ENCODE measurements at places on chromosomes 13 and 19.

- no peak overlapping the region for H3K27ac ChIP-seq
- no peaks in the 10 kb centered on the region for H3K36me3 ChIP-seq
- no peaks in the 10 kb centered on the region for H3K27me3 ChIP-seq
- H3K4me1 ChIP-seq: no peaks in the 10 kb centered on the region
Observed at GRCh38 chr13:109918179-109918711, 131.9 kb upstream of the IRS2 start.

- H3K27me3 ChIP-seq: no peaks in the 10 kb centered on the region
- no peak for DNase-seq
- no peak overlapping the region for H3K27ac ChIP-seq
- H3K4me1 ChIP-seq: no peaks in the 10 kb centered on the region
Observed at GRCh38 chr19:17389957-17390664, 3.9 kb downstream of the CCDC194 start.

DNA sequence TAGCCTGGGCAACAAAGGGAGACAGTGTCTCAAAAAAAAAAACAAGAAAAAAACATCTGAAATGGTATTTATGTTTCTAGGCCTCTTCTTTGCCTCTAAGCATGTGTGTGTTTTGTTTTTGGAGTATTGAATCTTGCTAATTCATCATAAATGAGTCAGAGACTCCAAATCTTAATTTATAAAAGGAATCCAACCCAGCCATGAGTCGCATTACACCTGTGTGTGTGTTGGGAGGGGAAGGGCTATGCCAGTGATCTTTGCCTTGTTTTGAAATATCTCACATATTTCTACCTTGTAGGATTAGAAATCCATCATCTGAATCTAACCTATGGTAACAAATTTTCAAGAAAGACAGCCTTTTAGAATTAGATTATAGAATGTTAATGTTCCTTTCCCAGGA is 4.0 kb downstream of the ZNF331 start:
- no peaks in the 10 kb centered on the region for H3K4me1 ChIP-seq
- H3K27ac ChIP-seq: no peak overlapping the region
- H3K27me3 ChIP-seq: no peaks in the 10 kb centered on the region
- no peak for DNase-seq
- no peak overlapping the region for H3K4me3 ChIP-seq

DNA sequence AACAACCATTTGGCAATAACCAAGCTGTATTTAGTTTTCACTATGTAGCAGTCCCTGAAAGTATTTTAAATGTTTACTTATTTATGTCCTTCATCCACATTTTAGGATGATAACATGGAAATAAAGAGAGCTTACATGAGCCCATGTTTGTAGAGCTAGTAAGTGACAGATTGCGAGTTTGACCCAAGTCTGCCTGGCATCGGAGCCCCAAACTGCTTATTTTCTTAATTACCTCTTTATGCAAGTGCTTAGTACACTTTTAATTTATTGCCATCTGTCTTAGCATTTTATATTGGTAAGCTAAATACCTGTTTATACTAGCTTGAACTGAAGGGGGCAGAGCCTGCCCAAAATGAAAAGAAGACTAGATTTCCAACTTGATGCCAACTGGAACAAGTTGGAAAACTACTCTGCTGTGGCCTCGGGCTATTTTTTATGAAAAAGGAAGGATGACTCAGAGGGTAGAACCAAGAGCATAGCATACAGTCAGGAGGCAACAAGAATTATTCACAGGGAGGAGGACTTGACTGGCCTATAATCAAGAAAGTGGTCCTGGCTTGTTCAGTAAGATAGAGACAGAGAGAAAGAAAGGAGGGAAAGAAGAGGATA is 150.2 kb downstream of the NDFIP2 start:
- no peaks in the 10 kb centered on the region for H3K4me1 ChIP-seq
- no peak for DNase-seq
- no peaks in the 10 kb centered on the region for H3K27me3 ChIP-seq
- no peak overlapping the region for H3K27ac ChIP-seq

DNA sequence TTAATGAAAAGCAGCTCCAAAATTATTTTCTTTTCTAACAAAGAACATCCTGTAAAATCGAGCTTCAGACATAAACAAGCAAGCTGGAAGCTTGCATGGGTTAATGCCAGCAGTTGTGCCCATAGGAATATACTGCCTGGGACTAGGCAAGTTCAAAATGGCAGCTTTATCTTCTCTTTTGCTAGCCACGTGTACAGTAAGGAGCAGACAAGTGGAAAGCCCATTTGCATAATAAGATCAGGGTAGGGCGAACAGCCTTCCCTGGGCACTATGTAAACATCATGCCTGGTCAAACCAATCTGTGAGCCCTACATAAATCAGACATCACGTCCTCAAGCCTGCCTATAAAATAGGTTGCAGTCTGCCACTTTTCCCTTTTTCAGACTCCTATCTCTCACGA is 489.7 kb downstream of the RFC3 start:
- H3K27ac ChIP-seq: no peak overlapping the region
- no peak overlapping the region for H3K4me3 ChIP-seq
- H3K27me3 ChIP-seq: no peaks in the 10 kb centered on the region
- H3K4me1 ChIP-seq: no peaks in the 10 kb centered on the region
- DNase-seq: no peak
- H3K36me3 ChIP-seq: no peaks in the 10 kb centered on the region

GRCh38 chr19:11324079-11324661 is 15.3 kb downstream of the RAB3D start:
- H3K4me1 ChIP-seq: no peaks in the 10 kb centered on the region
- no peaks in the 10 kb centered on the region for H3K36me3 ChIP-seq
- no peaks in the 10 kb centered on the region for H3K27me3 ChIP-seq
- DNase-seq: no peak
- H3K4me3 ChIP-seq: no peak overlapping the region

DNA sequence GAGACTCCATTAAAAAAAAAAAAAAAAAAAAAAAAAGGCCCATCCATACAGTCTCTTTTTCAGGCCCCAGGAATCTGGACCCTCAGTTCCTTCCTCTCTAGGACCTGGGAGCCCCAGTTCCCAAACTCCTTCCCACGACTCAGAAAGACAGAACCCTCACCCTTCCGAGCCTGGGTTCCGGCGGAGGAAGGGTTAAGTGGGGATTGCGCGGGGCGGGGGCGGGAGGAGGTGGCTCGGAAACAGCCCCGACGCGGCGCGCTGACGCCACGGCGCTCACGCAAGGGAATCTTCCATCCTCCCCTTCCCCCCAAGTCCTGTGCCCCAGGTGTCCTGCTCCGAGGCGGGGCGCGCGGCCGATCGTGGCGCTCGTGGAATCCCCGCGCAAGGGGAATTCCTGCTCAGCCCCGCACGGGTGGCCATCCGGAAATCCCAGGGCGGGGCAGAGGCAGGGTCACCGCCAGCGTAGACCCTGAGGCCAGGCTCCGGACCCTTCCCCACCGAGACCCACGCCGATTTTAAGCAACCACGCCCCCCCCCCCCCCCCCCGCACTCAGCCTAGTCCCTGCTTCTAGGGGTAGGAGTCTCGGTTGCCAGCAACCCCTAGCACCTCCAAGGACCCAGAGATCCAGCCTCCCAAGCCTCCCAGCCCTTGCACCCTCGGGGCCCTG is 659 bp downstream of the NFKBID start:
- no peaks in the 10 kb centered on the region for H3K27me3 ChIP-seq
- H3K36me3 ChIP-seq: peaks cover 9% of the 10 kb centered on the region
- DNase-seq: peak; percentile 65
- no peak overlapping the region for H3K27ac ChIP-seq
- H3K4me1 ChIP-seq: peaks cover 5% of the 10 kb centered on the region

DNA sequence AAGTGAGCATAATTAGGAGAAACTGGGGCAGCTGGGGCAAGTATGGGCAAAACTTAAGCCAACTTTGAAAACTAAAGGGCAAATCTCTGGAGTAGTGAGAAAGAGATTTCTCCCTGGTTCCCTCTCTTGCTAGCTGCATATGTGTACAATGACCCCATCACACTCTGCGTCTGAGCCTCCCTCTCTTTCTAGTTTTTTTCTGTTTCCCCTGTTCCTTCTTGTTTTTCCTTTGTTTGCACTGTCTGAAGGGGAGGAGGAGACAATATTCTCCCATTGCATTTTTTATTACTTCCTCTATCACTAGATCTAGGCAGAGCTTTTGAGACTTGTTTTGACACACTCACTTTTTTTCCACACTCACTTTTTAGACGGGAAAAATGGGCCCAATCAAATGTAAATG is 11.2 kb upstream of the CLDN10 start:
- H3K36me3 ChIP-seq: no peaks in the 10 kb centered on the region
- no peak for DNase-seq
- H3K4me3 ChIP-seq: no peak overlapping the region
- H3K27ac ChIP-seq: no peak overlapping the region

- DNase-seq: no peak
- H3K4me1 ChIP-seq: no peaks in the 10 kb centered on the region
- H3K27me3 ChIP-seq: no peaks in the 10 kb centered on the region
- H3K27ac ChIP-seq: no peak overlapping the region
- H3K36me3 ChIP-seq: no peaks in the 10 kb centered on the region
Observed at GRCh38 chr13:73981595-73981994, 152.6 kb downstream of the KLF12 start.

- H3K27me3 ChIP-seq: no peaks in the 10 kb centered on the region
- no peaks in the 10 kb centered on the region for H3K36me3 ChIP-seq
- no peak overlapping the region for H3K27ac ChIP-seq
- H3K4me3 ChIP-seq: no peak overlapping the region
- no peak for DNase-seq
- H3K4me1 ChIP-seq: no peaks in the 10 kb centered on the region
Observed at GRCh38 chr13:73739394-73739793, 394.8 kb downstream of the KLF12 start.

DNA sequence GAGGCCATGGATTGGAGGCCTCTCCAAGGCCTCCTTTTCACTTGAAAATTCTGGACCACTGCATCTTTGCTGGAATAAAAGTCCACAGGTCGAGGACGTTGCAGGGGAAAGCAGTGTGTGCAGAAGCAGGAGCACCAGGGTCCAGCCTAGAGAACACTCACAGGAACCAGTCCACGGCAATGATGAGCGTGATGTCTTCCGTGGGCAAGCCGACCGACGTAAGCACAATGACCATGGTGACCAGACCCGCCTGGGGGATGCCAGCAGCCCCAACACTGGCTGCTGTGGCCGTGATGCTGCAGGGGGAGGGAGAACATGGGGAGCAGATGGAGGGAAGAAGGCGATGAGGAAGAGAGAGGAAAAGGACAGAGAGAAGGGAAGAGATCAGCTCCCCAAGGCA is 11.5 kb downstream of the OR7C2 start:
- no peak overlapping the region for H3K4me3 ChIP-seq
- peaks cover 30% of the 10 kb centered on the region for H3K36me3 ChIP-seq
- no peak overlapping the region for H3K27ac ChIP-seq
- no peak for DNase-seq
- no peaks in the 10 kb centered on the region for H3K4me1 ChIP-seq

GRCh38 chr19:35291916-35292315 is at the start of gene MAG:
Gene MAG (plus strand): TSS chr19:35292161. CDS start chr19:35295409, 3,248 bp downstream.
- H3K4me1 ChIP-seq: no peaks in the 10 kb centered on the region
- H3K4me3 ChIP-seq: no peak within 1 kb of the TSS
- H3K36me3 ChIP-seq: no peaks in the 10 kb centered on the region
- H3K27me3 ChIP-seq: no peaks in the 10 kb centered on the region

- H3K4me1 ChIP-seq: 0 out of 2 replicates have a peak, but pooled peaks cover 4% of the 10 kb centered on the region
- peaks cover 10% of the 10 kb centered on the region for H3K36me3 ChIP-seq
- no peak within 1 kb of the TSS for H3K27ac ChIP-seq
- H3K4me3 ChIP-seq: no peak within 1 kb of the TSS
- no peak for DNase-seq
Observed at GRCh38 chr19:14835011-14835410, at the start of the genes OR7A5 and OR7C1. Gene OR7A5 (minus strand): TSS chr19:14835185. CDS start chr19:14828241, 6,944 bp downstream. Gene OR7C1 (minus strand): TSS chr19:14835185. CDS start chr19:14800136, 35,049 bp downstream.

DNA sequence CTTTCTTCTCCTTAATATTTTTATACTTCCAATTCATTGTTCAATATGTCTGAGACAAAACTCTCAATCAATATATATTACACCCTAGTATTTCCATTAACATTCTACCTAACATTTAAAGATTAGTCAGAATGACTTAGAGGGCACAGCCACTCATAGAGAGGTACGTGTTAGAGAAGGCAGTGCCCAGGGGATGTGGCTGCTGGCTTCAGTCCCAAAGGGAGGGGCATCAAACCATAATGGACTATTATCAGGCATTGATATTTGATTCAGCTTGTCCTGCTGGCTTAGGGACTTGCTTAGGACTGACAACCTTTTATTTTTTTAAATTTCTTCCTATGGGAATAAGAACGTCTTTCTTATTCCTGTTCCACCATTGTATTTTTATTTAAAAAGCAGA is 1392.0 kb upstream of the ATXN8OS start:
- DNase-seq: no peak
- no peak overlapping the region for H3K27ac ChIP-seq
- H3K4me1 ChIP-seq: peaks cover 3% of the 10 kb centered on the region
- H3K4me3 ChIP-seq: no peak overlapping the region

- no peaks in the 10 kb centered on the region for H3K27me3 ChIP-seq
- no peak overlapping the region for H3K27ac ChIP-seq
- no peaks in the 10 kb centered on the region for H3K36me3 ChIP-seq
- DNase-seq: no peak
- no peak overlapping the region for H3K4me3 ChIP-seq
Observed at GRCh38 chr19:19145281-19145680, 7.0 kb upstream of the TMEM161A start.

- H3K4me1 ChIP-seq: peaks cover 2% of the 10 kb centered on the region
- no peak overlapping the region for H3K4me3 ChIP-seq
- H3K36me3 ChIP-seq: peaks cover 2% of the 10 kb centered on the region
- DNase-seq: no peak
- no peaks in the 10 kb centered on the region for H3K27me3 ChIP-seq
Observed at GRCh38 chr19:1098177-1099051, 3.2 kb upstream of the POLR2E start.

- no peak overlapping the region for H3K27ac ChIP-seq
- no peaks in the 10 kb centered on the region for H3K36me3 ChIP-seq
- no peak overlapping the region for H3K4me3 ChIP-seq
- H3K27me3 ChIP-seq: no peaks in the 10 kb centered on the region
- no peak for DNase-seq
Observed at GRCh38 chr13:104594806-104595205, 1528.6 kb upstream of the SLC10A2 start.

DNA sequence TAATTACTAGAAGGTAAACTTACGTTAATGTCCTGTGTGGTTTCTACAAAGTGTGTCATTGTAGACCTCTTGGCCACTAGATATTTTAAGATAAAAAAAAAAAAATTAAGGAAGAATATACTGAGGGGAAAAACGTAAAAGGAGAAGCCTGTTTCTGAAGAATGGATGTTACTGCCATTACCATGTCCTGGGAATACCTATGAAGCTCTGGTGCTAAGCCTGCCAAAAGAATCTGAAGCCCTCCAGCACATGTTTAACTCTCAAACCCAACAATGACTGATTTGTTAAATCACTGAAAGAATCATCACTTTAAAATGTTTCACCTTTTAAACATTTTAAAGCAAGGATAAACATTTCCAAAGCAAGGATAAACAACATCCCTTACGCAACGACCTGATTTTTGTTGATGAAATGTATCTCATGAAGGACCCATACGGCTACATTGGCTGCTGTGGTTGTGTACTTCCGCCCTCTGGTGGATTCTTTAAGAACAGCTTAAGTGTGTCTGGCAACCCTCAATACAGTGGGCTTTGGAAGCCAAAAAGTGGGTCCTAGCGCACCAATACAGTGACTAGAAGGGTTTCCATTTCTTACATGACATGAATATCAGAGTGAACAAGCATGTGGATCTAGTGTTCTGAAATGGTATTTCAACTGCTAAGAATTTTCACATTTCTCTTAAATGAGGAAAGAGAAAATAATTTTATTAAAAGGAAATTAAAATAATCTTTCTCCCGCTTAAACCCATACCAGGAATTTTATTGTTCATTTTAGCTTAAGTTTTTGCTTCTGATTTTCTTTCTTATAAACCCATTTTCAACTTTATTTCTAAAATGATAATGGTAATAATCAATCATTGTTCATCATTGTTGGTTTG is 74.5 kb upstream of the RAP2A start:
- no peaks in the 10 kb centered on the region for H3K36me3 ChIP-seq
- H3K4me3 ChIP-seq: no peak overlapping the region
- no peaks in the 10 kb centered on the region for H3K27me3 ChIP-seq
- no peak overlapping the region for H3K27ac ChIP-seq
- no peaks in the 10 kb centered on the region for H3K4me1 ChIP-seq

- no peak overlapping the region for H3K27ac ChIP-seq
- no peaks in the 10 kb centered on the region for H3K27me3 ChIP-seq
- no peak overlapping the region for H3K4me3 ChIP-seq
Observed at GRCh38 chr13:78136966-78137365, 218.3 kb upstream of the EDNRB start.

Data from H9 (cell line).